ENCODE measurements at places on chromosomes 3 and 15.

- no peak for DNase-seq
These were observed 674.3 kb downstream of the NSUN3 start for GRCh38 chr3:94737116-94737515.

- no peak for DNase-seq
These were observed 417.6 kb upstream of the CDIN1 start for GRCh38 chr15:36161771-36162212.

DNA sequence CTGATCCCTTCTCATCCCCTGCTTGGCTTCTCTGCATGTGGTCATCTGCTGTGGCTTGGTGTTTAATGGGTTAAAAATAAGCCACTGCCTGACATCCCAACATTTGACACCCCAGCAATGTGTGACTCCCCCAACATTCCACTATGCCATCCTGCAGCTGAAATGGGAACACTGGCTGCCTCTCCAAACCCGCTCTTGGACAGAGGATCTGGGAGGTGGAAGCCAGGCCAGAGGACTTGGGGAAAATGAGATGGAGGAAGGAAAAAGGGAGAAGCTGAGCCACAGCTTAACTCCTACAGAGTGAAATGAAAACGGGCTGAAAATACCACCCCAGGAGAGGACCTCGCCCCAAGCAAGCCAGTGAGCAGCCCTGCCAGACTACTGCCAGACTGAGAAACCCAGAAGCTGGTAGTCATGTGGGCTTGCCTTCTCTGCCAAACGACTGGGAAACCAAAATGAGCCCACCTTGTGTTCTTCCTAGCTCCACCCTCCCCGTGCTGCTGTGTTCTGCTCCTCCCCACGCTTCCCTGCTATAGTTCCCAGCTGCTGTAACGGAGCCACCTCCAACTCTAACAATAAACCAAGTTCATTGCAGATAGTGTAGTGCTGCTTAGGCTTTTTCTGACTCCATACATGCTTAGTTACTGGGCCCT lies 13.7 kb downstream of the MAP1A start:
- DNase-seq, result peak; percentile 41

DNA sequence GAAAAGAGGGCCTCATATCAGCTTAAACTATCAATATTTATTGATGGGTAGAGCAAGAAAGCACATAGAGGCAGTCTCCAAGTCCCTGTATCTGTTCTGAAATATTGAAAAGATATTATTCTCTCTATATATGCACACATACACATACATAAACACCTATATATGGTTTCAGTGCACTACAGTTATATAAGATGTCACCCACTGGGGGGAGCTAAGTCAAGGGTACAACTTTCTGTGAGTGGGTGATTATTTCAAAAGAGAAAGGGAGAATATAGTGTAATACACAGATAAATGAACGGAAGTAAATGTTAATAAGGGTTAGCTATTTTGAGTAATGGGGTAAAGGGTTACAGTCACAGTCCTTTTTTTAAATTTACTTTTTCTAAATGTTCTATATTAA lies 8.8 kb downstream of the SNTN start:
- no peak for DNase-seq

GRCh38 chr3:133256787-133257483 lies 142.9 kb upstream of the BFSP2 start:
- no peak for DNase-seq

Measured in amygdala (tissue), 56 donors.